ENCODE measurements at places on chromosomes 6 and 20.

DNA sequence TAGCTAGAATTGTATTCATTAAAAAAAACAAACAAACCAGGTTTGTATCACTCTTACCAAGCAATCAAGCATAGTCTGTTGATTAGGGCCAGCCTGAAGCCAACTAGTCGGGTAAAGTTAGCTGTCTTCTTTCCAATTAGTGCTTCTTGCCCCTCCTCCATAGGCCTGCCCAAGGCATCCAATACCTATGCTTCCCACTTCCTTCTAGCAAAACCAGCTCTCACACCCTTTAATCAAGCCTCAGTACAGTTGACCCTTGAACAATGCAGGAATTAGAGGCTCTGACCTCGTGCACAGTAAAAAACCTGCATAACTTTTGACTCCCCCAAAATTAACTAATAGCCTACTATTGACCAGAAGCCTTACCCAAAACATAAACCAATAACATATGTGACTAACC, 119.1 kb upstream of the DTNBP1 start:
- no peak for DNase-seq

DNA sequence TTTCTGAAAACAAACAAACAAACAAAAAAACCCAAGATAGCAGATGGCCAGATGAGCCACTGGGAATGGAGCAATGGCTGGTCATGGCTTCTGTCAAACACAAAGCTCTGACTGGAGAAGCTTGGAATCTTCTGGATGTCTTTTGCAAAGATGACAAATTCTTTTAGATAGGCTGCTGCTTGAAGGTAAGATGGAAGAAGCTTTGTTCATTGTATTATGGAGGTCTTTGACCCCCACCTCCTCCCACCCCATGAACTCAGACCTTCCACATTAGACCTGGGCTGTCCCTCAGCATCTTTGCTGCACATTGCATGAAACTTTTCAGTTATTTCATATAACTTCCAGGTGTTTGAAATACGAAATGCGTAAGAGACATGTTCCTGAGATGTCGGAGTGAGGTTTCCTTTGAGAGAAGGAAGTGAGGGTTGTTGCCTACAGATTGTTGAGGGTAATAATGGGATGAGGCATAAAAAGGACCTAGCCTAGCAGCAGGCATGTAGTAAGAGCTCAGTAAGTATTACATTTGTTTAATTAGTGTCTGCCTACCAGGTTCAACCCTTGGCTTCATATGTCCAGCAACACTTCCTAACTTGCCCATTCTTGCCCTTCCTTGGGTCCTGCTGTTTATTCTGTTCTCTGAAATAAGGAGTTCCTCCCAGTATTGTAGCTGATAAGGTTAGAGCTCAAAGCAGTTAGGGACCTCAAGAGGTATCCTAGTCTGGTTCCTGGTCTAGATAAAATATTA, 51.4 kb upstream of the IER3 start:
- DNase-seq: no peak

GRCh38 chr6:25829375-25829774, 2.5 kb downstream of the SLC17A1 start:
- no peak for DNase-seq

DNA sequence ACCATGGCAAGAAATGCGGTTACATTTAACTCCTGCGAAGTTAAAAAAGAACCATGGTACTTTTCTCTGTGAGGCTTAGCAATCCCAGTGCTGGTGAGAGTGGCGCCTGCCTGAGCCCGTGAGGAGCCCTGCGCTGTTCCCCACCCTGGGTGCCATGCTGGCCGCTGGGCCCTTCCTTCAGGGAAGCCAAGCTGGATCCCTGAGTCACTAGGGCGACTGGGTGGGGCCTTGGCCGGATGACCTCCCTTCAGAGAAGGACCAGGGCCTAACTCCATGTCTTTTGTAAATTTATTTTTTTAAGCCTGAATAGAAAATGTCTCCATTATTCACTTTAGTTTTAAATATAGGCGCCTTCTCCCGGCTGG, 209.1 kb downstream of the ERMARD start:
- no peak for DNase-seq

- no peak for DNase-seq
Measured at GRCh38 chr20:62515280-62515679, 39.5 kb upstream of the GATA5 start.

DNA sequence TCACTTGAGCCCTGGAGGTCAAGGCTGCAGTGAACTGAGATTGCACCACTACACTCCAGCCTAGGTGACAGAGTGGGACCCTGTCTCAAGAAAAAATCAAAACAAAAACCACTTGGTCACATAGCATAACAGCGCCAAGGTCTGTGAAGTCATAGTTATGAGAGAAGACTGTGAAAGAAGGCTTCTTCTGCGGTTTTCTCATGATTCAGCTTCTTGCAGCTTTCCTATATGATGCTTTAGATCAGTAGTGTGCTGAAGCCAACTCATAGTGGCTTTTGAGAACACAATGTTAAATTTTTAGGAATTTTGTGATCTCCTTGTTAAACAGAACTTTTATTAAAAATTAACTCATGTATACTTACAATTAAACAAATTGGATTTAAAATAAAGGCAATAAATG, 136.2 kb upstream of the GLP1R start:
- DNase-seq: no peak

GRCh38 chr6:85431271-85431670, 18.6 kb upstream of the NT5E start:
- DNase-seq: no peak

DNA sequence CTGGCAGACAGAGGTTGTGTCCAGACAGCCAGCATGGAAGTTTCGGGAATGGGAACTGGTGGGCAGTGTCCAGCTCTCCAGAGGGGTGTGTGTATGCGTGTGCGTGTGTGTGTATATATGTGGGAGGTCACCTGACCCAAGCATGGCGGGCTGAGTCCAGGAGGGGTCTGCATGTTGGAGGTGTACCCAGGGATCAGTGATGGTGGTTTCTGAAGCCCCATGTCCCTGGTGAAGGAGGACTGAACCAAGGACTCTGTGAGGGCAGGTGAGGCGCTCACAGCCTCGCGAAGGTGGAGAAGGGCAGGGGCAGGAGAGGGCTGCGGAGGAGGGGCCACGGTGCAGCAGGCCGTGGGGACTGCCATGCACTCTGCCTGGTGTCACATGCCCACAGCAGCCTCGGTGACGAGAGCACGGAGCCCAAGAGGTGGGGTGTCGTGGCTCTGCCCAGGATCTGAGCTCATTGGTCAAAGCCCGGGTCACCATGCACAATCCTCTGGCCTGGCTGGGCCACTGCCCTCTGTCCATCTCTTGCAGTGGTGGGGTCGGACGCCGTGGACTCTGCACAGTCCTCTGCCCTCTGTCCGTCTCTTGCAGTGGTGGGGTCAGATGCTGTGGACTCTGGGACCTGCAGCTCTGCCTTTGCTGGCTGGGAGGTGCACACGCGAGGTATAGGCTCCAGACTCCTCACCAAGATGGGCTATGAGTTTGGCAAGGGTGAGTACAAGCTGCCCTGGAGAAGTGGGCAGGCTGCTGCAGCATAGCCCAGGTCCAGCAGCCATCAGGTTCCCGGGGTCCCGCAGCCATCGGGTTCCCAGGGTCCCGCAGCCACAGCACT, 2.1 kb upstream of the LIME1 start:
- no peak for DNase-seq

- no peak for DNase-seq
Measured at GRCh38 chr6:150937132-150937906, 71.8 kb downstream of the MTHFD1L start.

- DNase-seq: no peak
Measured at GRCh38 chr6:150541576-150541975, 58.1 kb upstream of the PLEKHG1 start.

GRCh38 chr6:91299544-91300491, 712.9 kb upstream of the MAP3K7 start:
- no peak for DNase-seq

GRCh38 chr6:156175971-156176421, 601.2 kb upstream of the ARID1B start:
- peak; percentile 20 for DNase-seq

- DNase-seq: no peak
Measured at GRCh38 chr6:24752503-24752902, 22.2 kb upstream of the GMNN start.

DNA sequence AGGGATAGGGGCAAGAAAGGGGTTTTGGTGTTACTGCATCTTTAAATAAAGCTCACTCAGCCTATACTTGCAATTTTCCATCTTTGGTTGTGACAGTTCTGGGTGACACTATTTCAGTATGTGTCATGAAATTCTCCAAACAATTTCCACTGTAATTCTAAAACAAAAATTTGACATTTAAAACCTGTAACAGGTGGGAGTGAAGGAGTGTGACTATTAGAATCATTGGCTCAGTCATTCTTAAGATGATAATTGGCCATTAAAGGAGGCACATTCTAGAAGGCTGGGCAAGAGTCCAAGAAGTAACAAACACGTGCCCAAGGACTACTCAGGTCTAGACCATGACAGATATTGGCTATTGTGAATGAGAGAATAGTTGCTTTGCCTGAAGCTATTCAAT, 153.3 kb upstream of the ARG1 start:
- no peak for DNase-seq

GRCh38 chr6:146901940-146902816, 302.0 kb upstream of the STXBP5 start:
- no peak for DNase-seq

- DNase-seq: no peak
Measured at GRCh38 chr6:170376386-170377043, 70.0 kb downstream of the FAM120B start.

- no peak for DNase-seq
Measured at GRCh38 chr6:106688177-106688951, 59.0 kb downstream of the QRSL1 start.

GRCh38 chr20:41650231-41650948, 32.2 kb upstream of the CHD6 start:
- DNase-seq: no peak

- no peak for DNase-seq
Measured at GRCh38 chr20:55174172-55174571, 698.8 kb downstream of the DOK5 start.
